ENCODE measurements at places on chromosomes 3 and 15. TPM values are rescaled to one million over a fixed set of nuclear protein-coding genes. Genes with fewer than 3 reads are reported as not detected.

DNA sequence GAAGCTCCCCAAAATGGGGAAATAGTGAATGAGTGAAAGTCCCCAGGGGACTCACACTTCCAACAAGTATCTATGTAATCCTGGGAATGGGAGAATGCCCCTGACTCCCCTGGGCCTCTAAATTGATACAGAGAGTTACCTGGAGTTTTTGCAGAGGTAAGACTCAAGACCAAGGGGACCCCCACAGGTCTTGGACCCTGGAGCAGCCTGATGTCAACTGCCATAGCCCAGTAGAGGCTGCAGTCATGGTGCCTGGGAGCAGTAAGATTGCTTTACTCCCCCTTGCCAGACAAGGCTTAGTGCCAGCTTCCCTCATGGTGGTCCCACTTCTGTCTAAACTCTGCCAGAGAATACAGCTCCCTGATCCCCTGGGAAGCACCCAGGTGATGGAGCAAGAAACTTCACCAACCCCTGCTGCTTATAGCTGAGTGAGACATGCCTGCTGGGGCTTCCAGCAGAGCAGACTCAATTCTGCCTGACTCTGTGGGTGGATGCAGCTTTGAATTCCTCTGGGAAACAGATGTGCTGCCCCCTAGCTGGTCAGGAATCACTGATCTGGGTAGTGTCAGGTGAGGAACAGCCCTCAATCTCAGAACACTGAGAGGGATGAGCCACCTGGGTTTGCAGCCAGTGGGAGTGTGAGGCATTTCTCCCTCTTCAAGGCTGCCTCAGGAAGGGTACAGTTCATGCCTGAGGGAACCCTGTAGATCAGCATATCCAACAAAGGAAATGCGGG, 485.9 kb downstream of the NSUN3 start:
- no peaks in the 10 kb centered on the region for H3K36me3 ChIP-seq
- H3K27ac ChIP-seq: no peak overlapping the region
- H3K27me3 ChIP-seq: no peaks in the 10 kb centered on the region
- H3K4me3 ChIP-seq: no peak overlapping the region
- no peaks in the 10 kb centered on the region for H3K4me1 ChIP-seq

GRCh38 chr3:73783811-73784210, 159.1 kb upstream of the PDZRN3 start:
- no peaks in the 10 kb centered on the region for H3K36me3 ChIP-seq
- H3K27me3 ChIP-seq: no peaks in the 10 kb centered on the region
- H3K27ac ChIP-seq: no peak overlapping the region
- no peak overlapping the region for H3K4me3 ChIP-seq
- peaks cover 31% of the 10 kb centered on the region for H3K4me1 ChIP-seq
- no peak for DNase-seq

DNA sequence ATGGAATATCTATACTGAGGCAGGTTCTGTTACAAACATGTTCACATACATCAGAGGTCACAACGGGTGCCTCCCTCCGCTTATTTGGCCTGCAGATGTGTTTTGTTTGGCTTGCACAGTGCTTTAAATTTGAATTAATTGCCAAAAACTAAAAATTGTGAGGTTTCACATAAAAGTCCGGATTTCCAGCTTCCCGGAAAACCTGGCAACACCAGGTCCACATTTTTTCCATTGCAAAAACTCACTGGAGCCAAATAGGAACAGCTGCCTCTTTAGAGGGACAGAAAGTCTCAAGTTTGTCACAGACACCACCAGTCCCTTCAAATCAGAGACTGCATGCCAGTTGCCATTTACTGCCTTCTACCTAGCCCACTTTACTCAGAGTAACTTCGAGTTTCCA, 205.9 kb upstream of the MDFIC2 start:
- H3K27ac ChIP-seq: no peak overlapping the region
- H3K27me3 ChIP-seq: peaks cover 5% of the 10 kb centered on the region
- H3K4me1 ChIP-seq: peaks cover 4% of the 10 kb centered on the region
- H3K36me3 ChIP-seq: no peaks in the 10 kb centered on the region

DNA sequence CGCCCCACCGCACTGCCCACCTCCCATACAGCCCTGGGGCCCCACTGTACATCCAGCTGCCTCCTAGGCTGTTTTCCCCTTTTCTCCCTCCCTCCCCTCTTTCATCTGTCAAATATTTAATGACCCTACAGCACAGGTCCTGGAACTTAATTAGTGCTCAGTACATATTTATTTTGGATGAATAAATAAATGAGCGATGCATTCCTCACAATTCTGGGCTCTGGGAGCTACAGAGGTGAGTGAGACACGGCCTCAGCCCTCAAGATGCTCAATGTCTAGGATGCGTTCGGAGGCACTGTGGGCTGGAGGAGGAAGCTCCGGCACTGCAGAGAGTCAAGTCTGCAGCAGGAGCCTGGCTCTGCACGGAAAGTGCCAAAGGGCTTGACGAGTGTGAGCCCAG, 175.0 kb downstream of the FAM43A start:
- no peaks in the 10 kb centered on the region for H3K4me1 ChIP-seq
- H3K4me3 ChIP-seq: no peak overlapping the region
- H3K27ac ChIP-seq: no peak overlapping the region
- H3K36me3 ChIP-seq: no peaks in the 10 kb centered on the region

- H3K27me3 ChIP-seq: peaks cover 11% of the 10 kb centered on the region
- no peaks in the 10 kb centered on the region for H3K36me3 ChIP-seq
These were observed 145.4 kb upstream of the PROK2 start for GRCh38 chr3:71930056-71930991.

DNA sequence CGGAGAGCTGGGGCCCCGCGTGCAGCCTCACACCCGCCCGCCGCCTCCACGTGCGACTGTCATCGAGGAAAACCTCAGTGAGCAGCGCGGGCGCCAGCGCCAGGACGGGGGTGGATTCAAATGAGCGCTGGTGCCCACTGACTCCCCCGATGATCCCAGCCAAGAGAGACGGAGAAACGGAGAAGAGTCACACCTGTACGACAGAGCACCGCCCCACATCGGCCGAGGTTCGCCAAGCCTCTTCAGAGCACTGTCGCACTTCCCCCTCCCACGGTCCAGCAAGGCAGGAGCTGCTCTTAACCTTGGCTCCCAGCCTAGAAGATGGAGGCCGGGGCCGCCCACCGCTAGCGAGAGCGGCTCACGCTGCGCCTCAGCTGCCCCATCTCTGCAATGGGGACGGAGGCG, 130.9 kb upstream of the IQSEC1 start:
- DNase-seq: no peak
- H3K36me3 ChIP-seq: no peaks in the 10 kb centered on the region
- no peak overlapping the region for H3K4me3 ChIP-seq
- peaks cover 21% of the 10 kb centered on the region for H3K27me3 ChIP-seq
- H3K27ac ChIP-seq: no peak overlapping the region

DNA sequence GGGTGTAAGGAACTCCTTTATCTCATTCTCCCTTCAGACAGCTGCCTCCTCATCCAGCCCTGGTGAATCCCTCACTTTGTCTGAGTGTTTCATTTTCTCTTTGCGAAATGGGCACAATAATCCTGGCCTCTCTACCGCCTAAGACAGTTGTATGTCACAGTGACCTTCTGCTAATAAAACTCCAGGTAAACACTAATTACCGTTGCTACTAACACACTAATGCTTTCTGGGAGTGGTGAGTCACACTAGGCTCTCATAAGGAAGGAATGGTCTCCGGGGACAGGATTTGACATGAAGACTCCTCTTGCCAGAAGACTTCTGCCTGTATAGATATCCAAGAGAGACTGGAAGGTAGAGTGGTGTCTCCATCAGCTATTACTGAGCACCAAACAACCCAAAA, 71.7 kb upstream of the SNRK start:
- no peak for DNase-seq
- H3K4me1 ChIP-seq: no peaks in the 10 kb centered on the region
- no peak overlapping the region for H3K4me3 ChIP-seq
- no peak overlapping the region for H3K27ac ChIP-seq
- H3K36me3 ChIP-seq: no peaks in the 10 kb centered on the region
- no peaks in the 10 kb centered on the region for H3K27me3 ChIP-seq

- no peak for DNase-seq
- H3K4me3 ChIP-seq: no peak overlapping the region
- no peaks in the 10 kb centered on the region for H3K36me3 ChIP-seq
- H3K27me3 ChIP-seq: no peaks in the 10 kb centered on the region
These were observed 13.4 kb upstream of the TRAK1 start for GRCh38 chr3:42077785-42078184.

DNA sequence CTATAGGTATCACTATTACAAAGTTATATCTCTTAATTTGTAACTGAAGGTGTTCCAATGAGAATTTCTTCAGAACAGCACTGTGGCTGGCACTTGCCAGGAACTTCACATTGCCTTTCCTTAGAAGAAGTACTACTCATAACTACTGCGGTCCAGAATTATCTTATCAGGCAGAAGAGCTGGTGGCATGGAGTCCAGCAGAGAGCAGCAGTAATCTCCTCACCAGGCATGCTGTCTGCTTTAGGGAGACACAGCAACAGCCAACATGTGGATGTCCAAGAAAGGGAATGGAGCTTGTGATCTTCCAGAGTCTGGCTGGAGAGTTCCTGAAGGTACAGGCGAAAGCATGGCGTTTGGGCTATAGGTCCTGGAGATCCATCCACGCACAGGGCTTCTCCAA, 919.7 kb upstream of the NR2F2 start:
- no peak overlapping the region for H3K27ac ChIP-seq
- DNase-seq: no peak
- no peak overlapping the region for H3K4me3 ChIP-seq
- H3K4me1 ChIP-seq: peaks cover 3% of the 10 kb centered on the region
- no peaks in the 10 kb centered on the region for H3K36me3 ChIP-seq

- H3K36me3 ChIP-seq: no peaks in the 10 kb centered on the region
- no peak overlapping the region for H3K27ac ChIP-seq
- peaks cover 4% of the 10 kb centered on the region for H3K27me3 ChIP-seq
- DNase-seq: no peak
These were observed 35.0 kb upstream of the MEX3B start for GRCh38 chr15:82080774-82081173.

DNA sequence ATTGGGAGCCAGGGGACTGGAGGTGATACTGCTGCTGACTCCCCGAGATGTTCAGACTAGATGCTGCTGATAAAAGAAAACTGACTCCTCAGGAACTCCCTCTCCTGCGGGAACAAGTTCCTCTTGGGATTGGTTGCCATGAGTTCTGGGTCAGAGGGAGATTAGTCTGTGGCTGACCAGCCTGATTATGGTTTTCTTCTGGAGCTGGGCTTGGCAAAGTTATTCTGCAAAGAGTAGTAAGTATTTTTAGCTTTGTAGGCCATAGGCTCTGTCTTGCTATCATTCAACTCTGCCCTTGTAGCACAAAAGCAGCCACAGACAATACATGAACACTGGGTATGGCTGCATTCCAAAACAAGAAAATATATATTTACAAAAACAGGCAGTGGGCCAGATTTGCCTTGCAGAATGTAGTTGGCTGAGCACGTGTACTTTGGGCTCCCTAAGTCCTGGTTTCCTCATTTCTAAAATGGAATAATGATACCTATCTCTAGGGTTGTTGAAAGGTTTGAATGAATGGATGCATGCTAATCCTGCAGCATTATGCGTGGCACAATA, 796.8 kb downstream of the AGBL1 start:
- H3K27me3 ChIP-seq: no peaks in the 10 kb centered on the region
- no peaks in the 10 kb centered on the region for H3K36me3 ChIP-seq
- no peak overlapping the region for H3K4me3 ChIP-seq
- peak; percentile 18 for DNase-seq
- no peak overlapping the region for H3K27ac ChIP-seq

DNA sequence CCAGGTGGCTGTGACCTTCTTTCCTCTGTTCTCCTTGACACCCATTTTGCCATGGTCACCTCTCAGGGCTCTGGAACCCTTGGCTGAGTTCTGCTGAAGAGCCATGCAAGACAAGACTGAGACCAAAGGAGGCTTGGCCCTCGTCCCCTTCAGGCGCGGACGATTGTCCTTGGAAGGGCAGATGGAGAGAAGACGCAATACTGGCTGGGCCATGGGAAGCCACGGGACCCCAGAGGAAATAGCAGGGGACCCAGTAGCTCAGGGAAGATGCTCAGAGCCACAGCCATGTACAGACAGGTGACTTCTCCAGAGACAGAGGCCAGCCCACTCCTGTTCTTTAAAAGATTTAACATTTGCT, 125.6 kb downstream of the SMAD6 start:
- no peak for DNase-seq
- peaks cover 9% of the 10 kb centered on the region for H3K4me1 ChIP-seq

DNA sequence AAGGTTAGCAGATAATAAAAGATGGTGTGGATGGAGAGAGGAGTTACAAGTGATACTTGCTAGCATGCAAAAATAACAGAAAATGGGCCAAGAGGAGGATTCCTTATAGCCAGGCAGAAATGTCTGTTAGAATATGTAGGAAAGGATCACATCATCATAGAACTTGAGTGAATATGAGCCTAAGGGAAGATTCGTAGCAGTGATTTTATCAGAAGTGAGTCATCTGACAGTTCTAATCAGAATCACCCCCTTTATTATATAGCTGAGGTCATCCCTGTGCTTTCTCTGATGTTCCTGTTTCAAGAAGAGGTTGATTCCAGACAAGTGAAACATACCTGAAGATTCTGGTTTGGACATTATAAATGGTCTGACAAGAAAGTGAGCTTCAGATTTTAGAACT, 22.9 kb downstream of the EXOG start:
- H3K27ac ChIP-seq: no peak overlapping the region
- H3K4me1 ChIP-seq: peaks cover 3% of the 10 kb centered on the region
- no peaks in the 10 kb centered on the region for H3K27me3 ChIP-seq

- no peak overlapping the region for H3K4me3 ChIP-seq
- no peaks in the 10 kb centered on the region for H3K36me3 ChIP-seq
- H3K27ac ChIP-seq: no peak overlapping the region
- peaks cover 6% of the 10 kb centered on the region for H3K4me1 ChIP-seq
- no peak for DNase-seq
These were observed 185.8 kb upstream of the CFAP20DC start for GRCh38 chr3:59235634-59236012.

GRCh38 chr3:179526482-179526881, 36.2 kb upstream of the ACTL6A start:
- DNase-seq: no peak
- no peak overlapping the region for H3K4me3 ChIP-seq
- peaks cover 6% of the 10 kb centered on the region for H3K4me1 ChIP-seq
- H3K27me3 ChIP-seq: no peaks in the 10 kb centered on the region
- H3K27ac ChIP-seq: no peak overlapping the region

DNA sequence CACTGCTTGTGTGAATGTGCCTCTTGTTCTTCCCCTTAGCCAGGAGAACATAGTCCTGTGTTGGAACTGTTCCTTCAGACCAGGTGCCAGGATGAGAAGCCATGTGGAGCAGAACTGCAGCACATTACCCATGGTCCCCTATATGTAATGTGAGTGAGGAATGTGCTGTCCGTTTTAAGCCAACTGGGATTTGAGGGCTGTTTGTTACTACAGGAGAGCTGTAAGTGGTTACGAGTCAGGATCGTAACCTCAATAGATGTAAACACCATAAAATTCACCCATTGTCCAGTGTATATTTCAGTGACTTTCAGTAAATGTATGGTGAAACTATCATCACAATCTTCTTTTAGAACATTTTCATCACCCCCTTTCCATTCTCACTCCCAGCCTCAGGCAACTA, 10.1 kb upstream of the SCAP start:
- DNase-seq: no peak
- H3K4me1 ChIP-seq: no peaks in the 10 kb centered on the region
- H3K27me3 ChIP-seq: no peaks in the 10 kb centered on the region
- H3K36me3 ChIP-seq: no peaks in the 10 kb centered on the region
- no peak overlapping the region for H3K27ac ChIP-seq

Gene PIGZ
- total RNA-seq: 0.54 TPM

Gene FILIP1L
- 209 TPM for total RNA-seq

Gene CAV3
- not detected for total RNA-seq

Gene PYGO1
- total RNA-seq: 4.6 TPM

Gene FANCI
- 7.8 TPM for total RNA-seq

Gene COL7A1
- 28.7 TPM for total RNA-seq
